ENCODE measurements at places on chromosomes 5 and 9. TPM values are rescaled to one million over a fixed set of nuclear protein-coding genes. Genes with fewer than 3 reads are reported as not detected.

DNA sequence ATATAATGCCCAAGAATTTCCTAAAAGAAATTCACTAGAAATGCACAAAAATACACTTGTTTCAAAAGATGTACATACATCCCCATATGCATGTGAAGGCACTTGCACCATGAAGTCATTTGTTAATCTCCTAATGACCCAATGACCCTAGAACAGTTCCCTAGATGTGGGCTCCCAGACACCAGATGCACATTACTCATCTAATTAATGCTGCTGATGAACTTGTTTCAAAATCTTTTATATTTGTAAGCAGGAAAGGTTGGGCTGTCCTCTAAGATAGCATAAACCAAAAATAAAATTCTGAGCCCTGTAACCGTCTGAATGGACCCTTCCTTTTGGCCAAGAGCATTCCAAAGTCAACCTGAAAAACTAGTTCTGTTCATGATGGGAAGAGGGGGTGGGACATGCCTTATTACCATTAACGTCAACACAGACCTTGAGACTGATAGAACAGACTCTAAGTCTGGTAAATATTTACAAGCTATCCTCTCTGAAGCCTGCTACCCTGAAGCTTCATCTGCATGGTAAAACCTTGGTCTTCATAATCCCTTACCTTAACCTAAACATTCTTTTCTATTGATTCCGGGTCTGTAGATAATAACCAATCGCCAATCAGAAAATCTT, 91.0 kb upstream of the DAPK1 start:
- DNase-seq = no peak

GRCh38 chr5:33662722-33663427, 222.1 kb downstream of the TARS1 start:
- no peak for DNase-seq

GRCh38 chr9:133445293-133445969, 14.3 kb upstream of the CACFD1 start:
- DNase-seq = no peak

DNA sequence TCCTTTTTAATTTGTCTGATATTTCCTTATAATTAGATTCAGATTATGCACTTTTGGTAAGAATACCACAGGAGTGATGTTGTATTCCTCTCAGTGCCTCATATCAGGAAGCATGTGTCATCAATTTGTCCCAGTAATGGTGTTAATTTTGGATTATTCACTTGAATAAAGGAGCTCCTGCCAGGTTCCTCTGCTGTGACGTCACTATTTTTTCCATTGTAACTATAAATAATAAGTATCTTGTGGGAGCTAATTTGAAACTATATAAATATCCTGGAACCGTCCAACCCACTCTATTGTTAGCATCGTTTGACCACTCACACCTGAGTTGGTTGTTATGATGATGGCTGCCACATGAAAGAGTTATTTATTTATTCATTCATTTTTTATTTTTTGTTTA, 107.9 kb downstream of the INVS start:
- DNase-seq = no peak

- no peak for DNase-seq
These were observed 94.1 kb downstream of the RXRA start for GRCh38 chr9:134420281-134420845.

GRCh38 chr5:38371596-38371995, 113.2 kb downstream of the EGFLAM start:
- DNase-seq = no peak

- DNase-seq = no peak
These were observed 351.9 kb upstream of the IRX2 start for GRCh38 chr5:3103262-3103811.

- DNase-seq = peak; percentile 81
These were observed 1.2 kb downstream of the LOX start for GRCh38 chr5:122076669-122077365.

- DNase-seq = no peak
These were observed 16.0 kb downstream of the TRAF2 start for GRCh38 chr9:136902259-136902821.

F2RL2 gene
- total RNA-seq = 0.98 TPM

DNA sequence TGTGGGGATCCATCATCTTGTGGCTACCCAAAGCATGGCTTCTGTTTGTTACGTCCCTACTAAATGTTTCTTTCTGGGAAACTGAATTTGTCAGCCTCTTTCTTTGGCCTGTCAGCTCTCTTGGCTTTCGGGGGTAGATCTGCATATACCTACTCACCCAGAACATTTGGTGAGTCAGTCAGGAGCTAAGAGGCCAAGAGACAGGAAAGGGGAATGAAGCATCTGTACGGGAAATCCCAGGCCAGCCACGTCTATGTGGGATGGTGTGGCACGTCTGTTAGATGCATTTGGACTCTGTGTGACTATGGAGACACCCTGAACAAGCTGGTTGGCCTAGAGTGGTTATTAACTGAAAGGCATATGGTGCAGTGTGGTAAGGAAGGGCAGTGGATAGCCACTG, 58.1 kb downstream of the CDO1 start:
- DNase-seq = no peak

DNA sequence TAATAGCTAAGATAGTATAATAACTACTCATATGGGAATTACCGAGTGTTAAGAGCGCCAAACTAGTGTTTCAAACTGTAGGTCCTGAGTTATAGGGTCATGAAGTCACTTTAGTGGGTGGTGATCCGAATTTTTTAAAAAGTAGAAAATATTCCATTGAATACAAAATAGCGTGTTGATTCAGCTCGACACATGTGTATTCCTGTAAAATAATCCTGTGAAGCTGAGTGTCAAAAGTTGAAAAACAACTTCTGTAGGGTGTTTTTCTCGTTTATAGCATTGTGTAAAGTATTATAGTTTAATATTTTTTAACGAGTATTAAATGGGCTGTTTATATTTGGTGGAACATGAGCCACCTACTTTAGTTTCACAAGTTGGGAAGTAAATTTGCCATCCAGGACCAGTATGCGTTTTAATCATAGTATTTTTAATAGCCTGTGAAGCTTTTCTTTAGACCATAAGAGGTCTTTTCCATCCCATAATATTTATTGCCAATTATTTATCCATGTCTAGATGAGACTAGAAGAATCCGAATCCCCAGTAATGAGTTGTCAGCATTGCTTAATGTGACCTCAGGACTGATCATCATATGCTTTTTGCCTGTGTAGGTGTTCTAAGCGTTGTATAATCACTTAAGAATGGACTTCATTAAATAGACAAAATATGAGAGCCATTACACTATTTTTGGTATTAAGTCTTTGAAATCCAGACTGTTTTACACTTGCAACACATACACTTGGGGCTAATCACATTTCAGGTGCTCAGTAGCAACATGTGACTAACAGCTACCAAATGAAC, 84.1 kb downstream of the PTPDC1 start:
- no peak for DNase-seq

NR4A3 gene
- 1.5 TPM for total RNA-seq

ELL2 gene
- total RNA-seq = 41.8 TPM

GRCh38 chr5:132481596-132482211, 8.9 kb downstream of the IRF1 start:
- no peak for DNase-seq

DNA sequence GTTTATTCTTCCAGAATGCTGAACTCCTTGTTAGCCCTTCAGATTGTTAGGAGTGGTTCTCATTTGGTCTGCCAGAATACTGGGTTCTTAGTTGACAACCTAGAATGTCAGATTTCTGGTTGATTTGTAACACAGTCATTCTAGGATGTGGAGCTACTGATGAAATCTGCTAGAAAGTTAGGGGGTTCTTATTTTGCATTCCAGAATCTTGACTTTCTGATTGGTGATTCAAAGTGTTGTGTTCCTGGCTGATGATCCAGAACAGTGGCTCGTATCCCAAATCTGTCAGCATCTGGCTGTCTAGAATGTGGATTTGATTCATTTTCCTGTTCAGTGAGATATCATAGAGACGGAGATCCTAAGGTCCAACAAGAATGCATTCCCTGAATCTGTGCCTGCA, 21.9 kb downstream of the PTGS1 start:
- DNase-seq = peak; percentile 65

FOXD4 gene
- total RNA-seq = 1.5 TPM

DNA sequence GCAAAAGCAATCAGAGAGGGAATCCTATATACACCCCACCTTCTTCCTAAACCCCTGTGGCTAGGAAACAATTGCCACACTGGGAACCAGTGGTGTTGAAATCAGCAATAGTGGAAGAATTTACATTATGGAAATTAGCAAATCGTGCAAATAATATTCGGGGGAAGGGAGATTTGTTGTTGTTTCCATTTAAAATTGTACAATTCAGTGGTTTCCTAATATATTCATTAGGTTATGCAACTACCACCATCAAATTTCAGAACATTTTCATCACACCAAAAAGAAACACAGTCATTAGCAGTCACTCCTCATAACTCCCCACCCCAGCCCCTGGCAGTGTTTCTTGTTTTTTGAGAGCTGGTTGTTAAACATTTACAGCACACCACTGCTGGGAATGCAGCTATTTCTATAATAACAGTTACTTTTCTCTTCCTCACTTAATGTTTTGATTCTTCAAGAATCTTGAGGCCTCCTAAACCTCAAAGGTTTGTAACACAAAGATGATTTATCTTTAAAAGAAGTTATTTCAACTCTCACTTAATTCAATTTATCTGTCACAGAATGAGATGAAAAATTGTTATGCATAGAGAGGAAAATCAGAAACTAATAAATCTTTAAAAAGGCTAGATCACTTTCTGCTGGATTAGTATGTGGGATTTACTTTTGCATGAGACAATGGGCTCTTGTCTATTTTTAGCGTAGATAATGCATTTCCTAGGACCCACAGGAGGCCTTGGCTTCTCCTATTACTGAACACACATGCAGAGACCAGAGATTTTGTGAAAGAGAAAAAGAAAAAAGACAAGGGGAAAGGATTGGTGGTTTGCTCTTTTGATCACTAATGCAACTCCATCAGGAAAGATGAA, 91.8 kb upstream of the DAPK1 start:
- DNase-seq = peak; percentile 80

- DNase-seq = peak; percentile 16
These were observed 72.5 kb downstream of the APTX start for GRCh38 chr9:32928912-32929311.

- DNase-seq = no peak
These were observed 2.5 kb downstream of the CD14 start for GRCh38 chr5:140630292-140631035.

LCP2 gene
- not detected for total RNA-seq

QRFP gene
- not detected for total RNA-seq

- DNase-seq = peak; percentile 13
These were observed 26.2 kb downstream of the NDUFA8 start for GRCh38 chr9:122133263-122133983.

MSX2 gene
- 104 TPM for total RNA-seq

ITK gene
- total RNA-seq = not detected

C5orf58 gene
- not detected for total RNA-seq

- DNase-seq = no peak
These were observed 88.5 kb downstream of the PRR16 start for GRCh38 chr5:120552638-120553037.

- no peak for DNase-seq
These were observed 31.5 kb upstream of the SYNPO start for GRCh38 chr5:150608991-150609390.

GPR150 gene
- 0.57 TPM for total RNA-seq

DNM1 gene
- 17.6 TPM for total RNA-seq

DNA sequence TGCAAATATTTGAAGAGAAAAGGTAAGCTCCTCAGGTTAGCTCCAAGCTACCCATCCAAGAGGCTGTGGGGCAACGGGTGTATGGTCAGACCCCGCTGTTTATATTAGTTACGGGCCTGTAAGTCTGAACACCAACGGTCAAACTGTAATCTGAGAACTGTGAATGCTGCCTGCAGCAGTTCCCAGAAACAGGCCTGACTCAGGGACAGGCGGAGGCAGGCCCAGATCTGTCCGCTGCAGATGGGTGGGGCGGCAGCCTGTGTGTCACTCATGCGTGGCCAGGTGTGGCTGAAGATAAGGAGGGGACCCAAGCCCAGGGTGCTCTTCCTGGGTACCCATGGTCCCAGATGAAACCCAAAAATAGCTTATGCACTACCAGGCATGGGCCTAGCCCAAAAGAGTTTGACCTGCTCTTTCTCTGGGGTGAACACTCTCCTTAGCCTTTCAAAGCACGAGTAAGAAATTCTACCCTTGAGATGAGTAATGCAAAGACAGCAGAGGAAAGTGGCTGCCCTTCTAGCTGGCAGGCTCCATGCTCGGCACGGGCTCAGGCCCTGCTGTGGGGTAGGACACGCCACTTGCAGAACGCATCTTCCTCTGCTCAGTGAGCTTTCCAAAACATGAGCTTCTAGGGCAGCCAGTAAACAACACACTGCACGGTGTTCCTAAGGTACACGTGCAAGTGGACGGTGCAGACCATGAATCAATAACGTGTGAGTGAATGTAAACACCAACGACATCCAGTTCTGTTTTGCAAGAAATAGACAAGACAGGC, 9.1 kb downstream of the UBAC1 start:
- no peak for DNase-seq

LRRC19 gene
- total RNA-seq = not detected

CDH12 gene
- total RNA-seq = 0.95 TPM

SLC34A1 gene
- not detected for total RNA-seq

ISL1 gene
- 10.4 TPM for total RNA-seq

GRCh38 chr5:35383041-35383440, 152.8 kb upstream of the PRLR start:
- no peak for DNase-seq

DNA sequence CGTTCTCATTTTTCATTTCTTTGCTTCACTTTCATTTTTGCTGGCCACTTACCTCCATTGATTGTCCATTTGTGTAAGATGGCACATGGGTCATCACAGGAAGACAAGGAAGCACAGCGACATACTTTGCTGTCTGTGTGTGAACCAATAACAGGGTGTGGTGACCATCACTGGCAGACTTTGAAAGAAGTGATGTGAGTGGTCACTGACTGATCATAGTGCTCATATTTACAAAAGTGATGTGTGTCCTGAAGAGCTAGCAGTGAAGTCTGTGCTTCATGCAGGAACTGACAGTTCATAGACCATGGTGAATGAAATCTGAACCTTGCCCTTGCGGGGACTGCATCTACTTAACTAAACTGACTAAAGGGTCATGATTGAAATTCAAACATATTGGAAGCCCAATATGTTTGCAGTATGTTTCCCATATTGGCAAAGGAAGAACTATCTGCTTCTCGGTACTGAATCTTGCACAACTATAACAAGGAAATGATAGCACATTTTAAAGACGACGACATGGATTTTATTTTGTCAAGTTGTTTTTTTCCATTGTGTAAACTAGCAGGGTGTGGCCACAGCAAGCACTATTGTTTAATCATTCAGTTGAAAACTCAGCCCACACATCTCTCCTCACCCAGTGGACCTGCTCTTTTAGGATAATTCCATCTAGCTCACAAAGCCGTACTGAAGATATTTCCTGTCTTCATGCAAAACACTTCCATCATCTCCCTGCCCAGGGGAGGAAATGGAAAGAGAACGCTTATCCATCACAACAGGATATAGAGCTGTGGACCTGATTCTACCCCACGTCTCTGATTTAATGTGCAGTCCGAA, 232.0 kb upstream of the ANKRD55 start:
- no peak for DNase-seq
